ENCODE measurements at places on chromosomes 3 and 15.

- no peak for DNase-seq
- no peaks in the 10 kb centered on the region for H3K36me3 ChIP-seq
- H3K4me3 ChIP-seq = peak overlapping the region; percentile 82
- H3K4me1 ChIP-seq = peaks cover 15% of the 10 kb centered on the region
- H3K27ac ChIP-seq = peak overlapping the region; percentile 34
These were observed 662 bp downstream of the UBL7 start for GRCh38 chr15:74460298-74460697.

DNA sequence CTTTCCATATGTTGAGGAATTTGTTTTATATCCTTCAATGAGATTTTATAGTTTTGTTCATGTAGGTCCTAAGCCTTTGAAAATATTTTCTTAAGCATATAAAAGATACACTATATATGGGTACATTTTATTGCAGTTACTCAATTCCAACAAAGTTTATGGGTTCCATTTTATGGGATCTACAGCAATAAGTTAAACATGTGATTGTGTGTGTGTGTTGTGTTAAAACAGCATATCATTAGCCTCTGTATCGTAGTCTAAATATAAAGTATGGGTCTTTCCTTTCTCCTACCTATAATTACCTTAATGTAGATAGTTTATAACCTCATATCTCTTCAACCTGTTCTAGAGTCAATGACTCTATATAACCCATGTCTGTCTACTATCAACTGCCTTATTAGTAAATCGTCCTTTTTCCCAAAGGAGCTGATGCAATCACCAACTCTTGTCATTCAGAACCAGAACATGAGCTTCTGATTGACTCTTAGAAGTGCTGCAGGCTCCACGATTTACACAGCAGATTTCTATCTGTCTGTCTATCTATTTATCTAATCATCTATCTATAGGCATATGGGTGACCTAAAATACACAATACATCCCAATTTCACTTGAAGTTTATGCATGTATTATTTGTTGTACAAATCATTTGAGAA lies 512.6 kb upstream of the CBLB start:
- H3K36me3 ChIP-seq = no peaks in the 10 kb centered on the region
- H3K4me3 ChIP-seq = no peak overlapping the region
- peaks cover 5% of the 10 kb centered on the region for H3K4me1 ChIP-seq
- H3K27ac ChIP-seq = no peak overlapping the region

DNA sequence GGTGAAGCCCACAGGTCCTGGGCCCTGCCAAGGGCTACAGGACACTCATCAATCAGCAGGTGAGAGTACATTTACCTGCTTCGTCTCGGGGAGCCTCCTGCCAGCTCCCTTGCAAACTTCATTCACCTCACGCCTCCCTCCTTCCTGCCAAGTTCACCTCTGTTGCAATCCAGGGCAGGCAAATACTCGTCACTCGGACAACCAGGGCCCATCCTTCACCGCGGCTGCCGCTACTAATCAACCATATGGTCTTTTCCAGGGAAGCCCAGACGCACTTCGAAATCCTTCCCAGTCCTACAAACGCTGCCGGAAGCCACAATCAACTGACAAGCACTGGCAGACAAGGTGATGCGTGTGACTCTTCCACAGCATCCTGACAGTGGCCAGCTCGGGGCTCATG lies 200.7 kb upstream of the NSMCE3 start:
- H3K36me3 ChIP-seq = no peaks in the 10 kb centered on the region
- no peak overlapping the region for H3K4me3 ChIP-seq
- no peaks in the 10 kb centered on the region for H3K27me3 ChIP-seq
- no peak for DNase-seq

DNA sequence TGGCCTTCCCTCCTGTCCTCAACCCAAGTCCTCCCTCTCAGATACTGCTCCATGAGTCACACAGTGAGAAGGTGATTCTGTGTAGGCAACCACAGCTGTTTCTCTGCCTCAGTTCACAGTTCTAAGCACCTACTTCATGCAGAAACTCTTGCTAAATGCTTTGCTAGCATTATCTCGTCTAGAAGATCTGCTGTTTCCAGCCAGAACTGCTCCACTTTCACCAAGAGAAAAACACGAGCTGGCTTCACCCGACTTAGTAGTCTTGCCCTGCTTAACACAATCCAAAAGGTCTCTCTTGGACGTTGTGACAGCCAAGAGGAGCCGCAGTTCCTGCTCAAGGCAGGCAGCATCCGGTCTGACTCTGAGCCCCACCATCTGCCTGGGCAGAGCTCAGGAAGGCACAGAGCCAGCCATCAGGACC lies 272.1 kb downstream of the UACA start:
- no peak for DNase-seq
- H3K36me3 ChIP-seq = no peaks in the 10 kb centered on the region
- no peaks in the 10 kb centered on the region for H3K27me3 ChIP-seq
- peaks cover 16% of the 10 kb centered on the region for H3K4me1 ChIP-seq
- H3K4me3 ChIP-seq = no peak overlapping the region

DNA sequence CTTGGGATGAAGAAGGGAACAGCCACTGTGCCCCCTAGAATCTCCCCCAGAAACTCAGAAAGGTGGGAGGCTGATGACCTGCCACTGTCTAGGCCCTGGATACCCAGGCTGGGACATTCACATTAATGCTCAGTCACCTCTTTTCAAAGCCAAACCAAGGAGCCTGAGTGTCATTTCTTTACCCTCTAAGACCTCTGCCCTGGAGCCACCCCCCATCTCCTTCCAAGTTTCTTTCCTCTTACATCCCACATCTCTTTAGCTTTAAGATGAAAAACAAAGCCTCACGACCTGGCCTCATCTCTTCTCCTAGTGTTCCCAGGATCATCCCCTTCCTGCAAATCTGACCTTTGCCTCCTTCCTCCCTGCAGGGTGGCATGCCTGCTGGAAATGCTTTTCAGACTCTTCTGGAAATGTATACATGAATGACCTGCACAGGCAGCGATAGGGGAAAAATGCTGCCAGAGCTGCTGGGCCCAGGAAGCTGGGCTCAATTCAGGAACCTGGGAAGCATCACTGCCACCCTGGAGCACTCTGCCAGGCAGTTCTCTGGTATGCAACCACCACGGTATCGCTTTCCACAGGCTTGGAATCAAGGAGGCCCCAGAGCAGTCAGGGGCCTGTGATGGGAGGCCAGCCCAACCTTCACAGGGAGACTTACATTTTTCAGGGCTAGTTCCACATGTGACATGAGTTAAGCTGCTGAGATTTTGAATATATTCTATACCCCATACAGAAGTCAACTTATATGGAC lies 67.6 kb downstream of the DAPK2 start:
- H3K27me3 ChIP-seq = no peaks in the 10 kb centered on the region
- no peaks in the 10 kb centered on the region for H3K36me3 ChIP-seq
- H3K4me1 ChIP-seq = peaks cover 30% of the 10 kb centered on the region
- H3K27ac ChIP-seq = peak overlapping the region; percentile 39

DNA sequence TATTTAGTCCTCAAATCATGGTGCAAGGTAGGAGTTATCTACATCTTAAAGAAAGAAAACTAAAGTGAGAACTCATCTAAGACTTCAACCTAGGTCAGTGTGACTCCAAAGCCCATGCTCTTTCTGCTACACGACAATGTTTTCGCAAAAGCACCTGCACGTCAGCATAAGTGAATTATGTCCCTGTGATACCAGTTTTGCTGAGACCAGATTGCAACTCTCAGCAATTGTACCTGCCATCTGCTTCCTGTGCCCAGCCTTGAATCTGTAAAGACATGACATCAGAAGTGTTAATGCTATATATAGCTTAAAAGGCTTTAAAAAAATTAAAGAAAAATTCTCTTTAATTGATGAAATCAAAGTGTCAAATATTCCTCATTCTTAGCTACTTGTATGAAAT lies 43.4 kb downstream of the RETNLB start:
- H3K27me3 ChIP-seq = no peaks in the 10 kb centered on the region
- no peak for DNase-seq
- no peaks in the 10 kb centered on the region for H3K4me1 ChIP-seq
- H3K36me3 ChIP-seq = no peaks in the 10 kb centered on the region
- H3K4me3 ChIP-seq = no peak overlapping the region
- no peak overlapping the region for H3K27ac ChIP-seq

DNA sequence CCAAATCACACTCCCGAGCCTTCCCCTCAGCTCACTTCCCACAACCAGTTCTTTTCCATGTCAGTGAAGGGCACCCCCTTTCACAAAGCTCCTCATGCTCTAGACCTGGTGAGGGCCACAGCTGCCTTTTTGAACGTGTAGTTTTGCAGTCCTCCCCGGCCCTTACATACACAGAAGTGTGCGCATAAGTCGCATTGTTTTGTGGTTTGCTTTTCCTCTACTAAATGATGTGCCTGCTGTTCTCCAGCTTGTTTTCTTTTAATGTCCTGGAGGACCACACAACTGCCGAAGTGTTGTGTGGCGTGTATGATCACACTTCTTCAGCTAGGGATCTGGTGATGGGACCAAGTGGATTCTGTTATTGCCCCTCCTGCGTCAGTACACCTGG lies 7.6 kb downstream of the C15orf39 start:
- DNase-seq = no peak
- H3K4me1 ChIP-seq = peaks cover 3% of the 10 kb centered on the region
- no peaks in the 10 kb centered on the region for H3K36me3 ChIP-seq
- no peak overlapping the region for H3K4me3 ChIP-seq

GRCh38 chr15:67107014-67107812 lies 41.8 kb downstream of the SMAD3 start:
- H3K27me3 ChIP-seq = no peaks in the 10 kb centered on the region
- no peak overlapping the region for H3K4me3 ChIP-seq
- no peak overlapping the region for H3K27ac ChIP-seq
- no peak for DNase-seq

DNA sequence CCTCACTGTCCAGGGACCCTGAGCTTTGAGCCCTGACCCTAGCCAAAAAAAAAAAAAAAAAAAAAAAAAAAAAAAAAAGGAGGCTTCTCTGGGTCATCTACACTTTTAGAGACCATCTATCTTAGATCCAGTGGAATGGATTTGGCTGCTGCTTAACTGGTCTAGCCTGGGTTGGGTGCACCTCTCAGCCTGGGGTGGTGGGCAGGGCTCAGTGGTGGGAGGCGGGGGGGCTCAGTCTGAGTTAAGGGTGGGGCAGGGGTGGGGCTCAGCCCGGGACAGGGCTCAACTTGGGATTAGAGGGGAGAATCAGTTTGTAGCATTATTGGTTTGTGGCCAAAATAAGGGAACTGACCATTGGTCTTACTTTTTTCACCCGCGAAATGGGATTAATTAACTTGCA lies 139.2 kb downstream of the TPRA1 start:
- no peak for DNase-seq
- no peaks in the 10 kb centered on the region for H3K36me3 ChIP-seq
- H3K27me3 ChIP-seq = peaks cover 32% of the 10 kb centered on the region
- peaks cover 19% of the 10 kb centered on the region for H3K4me1 ChIP-seq

DNA sequence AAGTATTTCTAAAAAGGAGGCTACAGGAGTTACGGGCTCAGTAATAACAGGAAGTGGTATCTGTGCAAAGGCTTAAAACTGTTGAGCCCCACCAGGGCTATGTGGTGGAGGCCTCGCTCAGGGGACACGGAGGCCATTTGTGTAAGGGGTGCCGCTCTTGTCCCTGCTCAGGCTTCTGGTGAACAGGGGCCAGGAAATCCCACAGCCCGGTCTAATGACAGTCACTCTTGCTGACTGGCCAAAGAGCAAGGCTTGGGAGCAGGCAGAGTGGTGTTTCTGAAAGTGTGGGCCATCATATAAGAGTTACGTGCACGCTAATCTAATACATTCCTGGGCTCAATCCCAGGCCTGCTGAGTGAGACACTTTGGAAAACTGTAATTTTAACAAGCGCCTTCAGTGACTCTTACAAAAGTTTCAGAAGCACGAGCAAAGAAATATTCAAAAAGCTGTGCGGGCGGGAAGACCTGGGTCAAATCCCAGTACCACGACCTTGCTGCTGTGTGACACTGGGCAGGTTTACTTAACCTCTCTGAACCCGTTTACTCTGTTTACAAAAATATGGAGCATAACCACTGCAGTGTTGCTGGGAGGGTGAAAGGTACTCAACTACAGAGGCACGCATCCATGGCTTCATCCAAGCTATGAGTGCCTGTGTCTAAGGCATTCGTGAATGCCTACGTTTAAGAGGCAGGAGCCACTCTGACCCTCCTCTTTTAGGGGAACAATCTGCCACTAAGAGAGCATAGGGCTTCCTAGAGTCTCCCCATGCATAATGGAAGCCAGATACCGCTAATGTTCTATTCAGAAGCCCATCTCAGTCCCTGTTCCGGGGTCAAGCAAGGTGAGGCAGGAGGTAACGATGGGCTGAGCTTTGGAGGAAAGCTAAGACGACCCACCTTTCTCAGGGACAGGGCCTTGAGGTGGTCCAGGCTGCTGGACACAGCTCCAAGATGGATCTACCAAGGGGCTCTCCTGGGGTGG lies 2.0 kb downstream of the ATP10A start:
- no peak for DNase-seq
- peaks cover 74% of the 10 kb centered on the region for H3K27me3 ChIP-seq
- H3K4me3 ChIP-seq = no peak overlapping the region
- no peaks in the 10 kb centered on the region for H3K4me1 ChIP-seq

DNA sequence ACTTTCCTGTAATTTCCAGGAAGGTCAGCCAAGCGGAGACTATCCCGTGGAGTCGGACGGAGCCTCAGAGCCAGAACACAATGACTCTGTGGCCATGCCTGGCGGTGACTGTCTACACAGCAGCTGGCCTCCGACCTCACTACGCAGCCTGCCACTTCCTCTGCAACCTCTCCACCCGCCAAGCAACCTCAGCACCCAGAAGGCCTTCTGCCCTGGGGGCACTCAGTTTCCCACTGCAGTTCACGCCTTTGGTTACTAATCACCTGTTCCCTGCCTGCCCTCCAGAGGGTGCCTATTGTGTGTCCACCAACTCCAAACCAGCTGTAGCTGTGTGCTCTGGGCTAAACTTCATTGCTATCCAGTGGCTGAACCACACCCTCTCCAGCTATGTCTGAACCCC lies 44.0 kb downstream of the TM2D3 start:
- H3K4me3 ChIP-seq = no peak overlapping the region
- H3K36me3 ChIP-seq = no peaks in the 10 kb centered on the region
- H3K27me3 ChIP-seq = no peaks in the 10 kb centered on the region
- DNase-seq = no peak

DNA sequence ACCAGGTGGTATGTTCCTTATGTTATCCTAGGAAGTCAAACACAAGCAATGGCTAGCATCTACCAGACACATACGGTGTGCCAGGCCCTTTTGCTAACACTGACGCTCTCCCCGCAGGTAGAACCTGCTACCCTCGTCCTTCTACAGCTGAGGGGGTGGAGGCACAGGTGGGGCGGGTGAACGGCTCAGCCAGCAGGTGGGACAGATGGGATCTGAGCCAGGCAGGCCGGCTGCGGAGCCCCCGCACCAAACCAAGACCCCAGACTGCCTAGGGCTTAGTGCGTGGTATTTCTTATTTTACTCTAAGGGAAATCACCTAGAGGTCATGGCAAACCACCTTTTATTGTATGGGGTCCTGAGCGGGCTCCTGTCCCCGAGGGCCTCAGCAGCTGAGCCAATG lies 53.9 kb upstream of the PCSK6 start:
- no peak overlapping the region for H3K4me3 ChIP-seq
- no peaks in the 10 kb centered on the region for H3K27me3 ChIP-seq
- H3K4me1 ChIP-seq = peaks cover 5% of the 10 kb centered on the region
- no peak overlapping the region for H3K27ac ChIP-seq

- DNase-seq = no peak
- H3K4me3 ChIP-seq = no peak overlapping the region
- H3K27me3 ChIP-seq = no peaks in the 10 kb centered on the region
- H3K27ac ChIP-seq = no peak overlapping the region
These were observed 28.9 kb downstream of the PLA2G4D start for GRCh38 chr15:42065468-42065867.
